ENCODE measurements at places on chromosomes 12 and 14.

- DNase-seq: no peak
These were observed 125.2 kb upstream of the PARP11 start for GRCh38 chr12:3998397-3998796.

DNA sequence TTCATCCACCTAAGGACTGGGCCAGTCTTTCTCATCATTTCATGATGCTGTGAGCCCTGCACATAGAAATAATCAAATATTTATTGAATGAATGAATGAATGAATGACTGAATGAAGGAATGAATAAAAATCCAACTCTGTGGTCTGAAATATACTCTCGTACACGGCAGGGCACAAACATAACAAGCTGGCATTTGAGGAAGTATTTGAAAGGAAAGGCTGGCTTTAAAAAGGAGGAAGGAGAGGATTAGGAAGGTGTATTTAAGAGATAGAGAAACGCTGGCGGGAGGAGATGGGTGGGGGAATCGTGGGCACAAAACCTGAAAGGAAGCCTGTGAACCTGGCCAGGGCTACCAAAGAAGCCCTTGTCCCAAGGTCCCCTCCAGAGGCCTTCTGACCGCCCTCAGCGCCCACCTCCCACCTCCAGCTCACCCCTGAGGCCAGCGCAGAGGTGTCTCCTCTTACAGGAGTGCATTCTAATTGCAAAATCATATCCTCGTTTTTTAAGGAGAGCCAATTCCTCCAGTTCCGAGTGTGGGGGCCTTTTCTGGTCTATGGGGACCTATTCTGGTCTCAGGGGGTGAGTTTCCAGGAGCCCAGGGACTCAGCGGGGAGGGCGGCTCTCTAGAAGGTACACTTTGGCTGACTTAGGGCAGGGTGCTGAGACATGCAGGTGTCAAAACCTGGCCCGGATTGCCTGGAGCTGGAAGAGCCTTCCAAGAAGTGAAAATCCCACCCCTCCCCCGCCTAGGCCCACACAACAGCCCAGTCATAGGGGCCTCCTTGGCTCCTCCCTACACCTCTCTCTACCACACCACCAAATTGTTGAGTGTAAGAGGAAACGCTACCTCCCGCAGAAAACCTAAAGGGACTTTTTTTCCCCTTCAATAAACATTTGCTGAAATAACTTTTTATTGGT, 8.7 kb upstream of the JDP2 start:
- DNase-seq: no peak

- no peak for DNase-seq
These were observed 588 bp upstream of the TWF1 start for GRCh38 chr12:43806737-43807072.

- DNase-seq: no peak
These were observed 25.9 kb upstream of the LGALS3 start for GRCh38 chr14:55103005-55103640.

DNA sequence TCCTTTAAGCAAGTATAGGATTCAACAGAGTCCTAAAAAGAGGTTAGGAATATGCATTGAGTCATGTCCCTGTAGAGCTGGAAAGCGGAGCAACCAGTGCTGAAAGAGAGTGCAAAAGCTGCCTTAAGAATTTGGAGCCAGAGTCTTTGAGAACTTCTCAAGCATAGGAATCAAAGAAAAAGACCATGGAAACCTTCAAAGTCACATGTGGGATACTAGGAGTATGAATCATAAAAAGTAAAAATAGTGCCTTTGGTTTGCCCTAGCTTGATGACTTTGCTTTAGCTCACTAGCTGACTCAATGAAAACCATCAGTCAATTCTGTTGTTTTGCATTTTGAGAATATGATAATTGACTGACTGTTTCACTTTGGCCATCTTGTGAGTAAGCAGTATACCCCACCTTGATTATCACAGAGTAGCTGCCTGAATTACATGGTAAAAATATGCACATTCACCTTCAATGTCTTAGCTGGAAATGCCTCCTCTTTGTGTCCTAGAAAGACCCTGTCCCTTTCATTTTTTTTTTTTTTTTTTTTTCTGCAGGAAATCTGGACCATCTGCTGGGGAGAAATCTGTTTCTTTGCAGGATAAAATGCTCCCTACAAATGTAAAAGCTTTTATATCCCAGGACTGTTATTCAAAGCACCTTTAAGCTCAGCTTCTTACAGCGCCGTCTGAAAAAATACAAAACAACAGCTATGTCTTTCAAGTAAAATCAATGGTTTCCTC, 248.6 kb upstream of the KRR1 start:
- no peak for DNase-seq

DNA sequence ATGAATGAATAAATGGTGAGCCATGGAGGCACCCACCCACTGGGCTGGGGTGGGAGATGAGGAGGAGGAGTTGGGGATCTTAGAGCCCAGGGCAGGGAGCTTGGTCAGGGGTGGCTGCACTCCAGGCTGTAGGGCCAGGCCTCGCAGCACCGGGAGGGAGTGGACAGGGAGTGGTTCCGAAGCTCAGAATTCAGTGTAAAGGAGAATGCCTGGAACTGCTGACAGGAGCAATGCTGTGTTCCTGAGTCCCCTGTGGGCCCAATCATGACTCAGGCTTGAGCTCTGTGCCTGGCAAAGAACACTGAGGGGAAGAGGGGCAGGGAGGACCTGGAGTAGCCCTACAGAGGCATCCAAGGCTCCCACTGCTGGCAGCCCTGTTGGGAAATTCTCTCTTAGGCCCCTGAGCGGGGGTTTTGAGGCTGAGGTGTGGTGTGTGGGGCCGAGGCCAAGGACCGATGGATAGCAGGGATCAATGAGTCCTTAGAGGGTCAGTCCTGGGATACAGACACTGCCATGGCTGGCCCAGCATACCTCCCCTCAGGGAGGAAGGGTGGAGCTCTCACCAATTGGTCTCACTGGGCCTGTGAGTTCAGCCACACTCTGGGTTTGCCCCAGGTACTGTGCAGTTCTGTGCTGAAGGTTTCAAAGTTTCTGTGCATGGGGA, 9.5 kb upstream of the RABGGTA start:
- DNase-seq: no peak

GRCh38 chr12:3130057-3130830, 53.1 kb downstream of the TSPAN9 start:
- no peak for DNase-seq

- DNase-seq: no peak
These were observed 53.4 kb downstream of the PPP2R5C start for GRCh38 chr14:101814934-101815333.

- DNase-seq: no peak
These were observed 41.5 kb downstream of the SPPL3 start for GRCh38 chr12:120862664-120863063.

DNA sequence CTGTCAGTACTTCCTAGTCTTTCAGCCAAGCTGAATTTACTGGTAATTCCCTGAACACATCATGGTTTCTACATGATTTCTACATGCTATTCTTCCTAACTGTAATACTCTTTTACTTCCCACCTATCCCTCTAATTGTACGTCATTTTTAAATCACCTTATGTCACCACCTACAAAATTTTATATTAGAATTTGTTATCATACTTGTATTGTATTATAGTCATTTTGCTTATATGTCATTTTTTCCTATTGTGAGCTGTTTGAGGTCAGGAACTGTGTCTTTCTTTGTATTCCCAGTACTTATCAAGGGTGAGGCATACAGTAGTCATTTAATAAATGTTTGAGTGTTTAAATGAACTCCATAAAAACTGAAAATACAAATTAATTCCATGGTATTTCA, 86.6 kb downstream of the USP15 start:
- no peak for DNase-seq

GRCh38 chr14:69855180-69855832, 23.9 kb upstream of the SMOC1 start:
- no peak for DNase-seq

DNA sequence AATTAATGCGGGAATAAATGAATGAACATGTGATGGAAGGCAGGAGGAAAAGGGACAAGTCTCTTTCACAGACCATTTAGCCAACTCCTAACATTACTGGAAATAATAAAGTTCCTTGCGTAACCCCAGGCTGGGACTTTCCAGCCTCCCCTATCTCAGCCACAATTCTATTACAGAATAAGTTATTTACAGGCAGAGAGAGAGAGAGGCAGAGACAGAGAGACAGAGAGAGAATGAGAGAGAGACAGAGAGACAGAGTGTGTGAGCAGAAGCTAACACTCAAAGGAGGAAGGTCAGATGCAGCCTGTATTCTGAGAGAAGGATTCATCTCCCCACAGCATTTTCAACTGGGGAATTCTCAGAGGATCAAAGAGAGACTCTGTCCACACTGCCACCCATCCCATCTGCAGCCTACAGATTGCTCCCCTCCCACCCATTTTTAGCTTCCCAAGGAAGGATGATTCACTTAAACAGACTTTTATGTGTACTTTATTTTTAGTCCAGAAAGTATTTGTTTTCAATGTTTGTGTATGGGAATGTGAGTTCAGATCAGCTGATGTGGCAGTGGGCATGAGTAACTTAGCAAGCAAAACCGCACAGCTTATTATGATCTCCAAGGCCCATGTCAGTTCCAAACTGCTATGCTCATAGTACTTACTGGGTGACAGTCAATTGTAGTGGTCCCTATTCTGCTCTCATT, 165.7 kb downstream of the CAND1 start:
- DNase-seq: no peak

DNA sequence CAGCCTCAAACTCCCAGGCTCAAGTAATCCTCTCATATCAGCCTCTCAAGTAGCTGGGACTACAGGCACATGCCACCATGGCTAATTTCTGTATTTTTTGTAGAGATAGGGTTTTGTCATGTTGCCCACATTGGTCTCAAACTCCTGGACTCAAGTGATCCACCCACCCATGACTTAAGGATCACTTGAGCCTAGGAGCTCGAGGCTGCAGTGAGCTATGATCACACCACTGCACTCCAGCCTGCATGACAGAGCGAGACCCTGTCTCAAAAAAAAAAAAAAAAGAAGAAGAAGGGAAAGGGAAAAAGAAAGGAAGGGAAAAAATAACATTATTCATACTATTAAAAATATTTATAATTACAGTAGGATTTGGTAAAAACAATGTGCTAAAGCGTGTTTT, 19.2 kb downstream of the EPS8 start:
- no peak for DNase-seq

- DNase-seq: no peak
These were observed at the start of gene TAMALIN for GRCh38 chr12:52006726-52007157. TSS of gene TAMALIN (plus strand) at chr12:52006946. CDS start at chr12:52007020, 74 bp downstream.

DNA sequence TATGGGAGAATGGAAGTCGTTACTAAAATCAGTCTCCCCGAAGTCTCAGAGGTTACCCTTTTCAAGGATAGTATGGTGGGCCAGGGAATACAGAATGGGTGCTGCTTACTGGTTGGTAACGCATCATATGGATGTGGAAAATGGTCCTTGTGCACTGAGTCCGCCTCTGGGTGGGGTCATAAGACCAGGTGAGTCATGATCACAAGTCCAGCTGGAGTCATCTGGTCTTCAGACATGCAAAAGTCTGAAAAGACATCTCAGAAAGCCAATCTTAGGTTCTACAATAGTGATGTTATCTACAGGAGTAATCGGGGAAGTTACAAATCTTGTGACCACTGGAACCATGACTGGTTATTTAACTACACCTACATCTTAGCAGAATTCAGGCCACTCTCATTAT, 71.9 kb upstream of the TCL1B start:
- DNase-seq: no peak

DNA sequence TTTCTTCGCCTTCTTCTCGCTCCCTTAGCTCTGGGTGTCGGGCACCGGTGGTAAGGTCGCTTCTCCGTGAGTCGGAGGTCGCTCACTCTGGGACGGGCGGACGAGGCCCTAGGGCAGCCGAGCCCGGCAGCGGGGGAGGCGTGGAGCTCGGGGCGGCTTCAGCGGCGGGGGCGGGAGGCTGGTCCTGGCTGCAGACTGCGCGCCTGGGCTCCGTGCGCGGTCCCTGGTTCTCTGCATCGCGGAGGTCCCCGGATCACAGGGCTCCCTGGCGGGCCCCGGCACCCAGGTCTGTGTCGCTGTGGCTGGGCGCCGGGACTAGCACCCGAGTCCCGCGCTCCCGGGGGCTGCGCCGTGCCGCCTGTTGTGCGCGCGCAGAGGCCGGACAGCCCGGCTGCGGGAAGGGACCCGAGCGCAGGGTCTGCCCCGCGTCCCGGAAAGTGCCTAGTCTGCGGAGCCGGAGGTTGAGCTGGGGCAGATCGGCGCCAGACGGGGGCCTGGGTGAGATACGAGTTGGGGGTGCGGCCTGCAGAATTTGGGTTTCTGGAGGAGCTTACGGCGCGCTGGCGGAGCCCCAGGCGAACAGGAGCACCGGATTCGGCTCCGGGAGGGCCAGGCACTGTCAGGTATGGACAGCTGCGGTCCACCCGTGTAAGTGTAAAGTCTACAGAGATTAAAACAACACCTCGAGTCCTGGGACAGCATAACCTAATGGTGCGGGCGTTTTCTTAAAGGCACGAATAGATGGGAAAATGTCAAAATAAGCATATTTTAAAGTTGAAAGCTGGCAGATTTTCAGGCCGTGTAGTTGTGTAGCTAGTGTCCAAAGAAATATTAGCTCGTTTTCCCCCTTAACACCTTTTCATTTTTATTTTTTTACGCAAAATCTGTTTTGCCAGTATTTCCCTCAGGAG, 713 bp downstream of the FRMD6 start:
- peak; percentile 10 for DNase-seq

DNA sequence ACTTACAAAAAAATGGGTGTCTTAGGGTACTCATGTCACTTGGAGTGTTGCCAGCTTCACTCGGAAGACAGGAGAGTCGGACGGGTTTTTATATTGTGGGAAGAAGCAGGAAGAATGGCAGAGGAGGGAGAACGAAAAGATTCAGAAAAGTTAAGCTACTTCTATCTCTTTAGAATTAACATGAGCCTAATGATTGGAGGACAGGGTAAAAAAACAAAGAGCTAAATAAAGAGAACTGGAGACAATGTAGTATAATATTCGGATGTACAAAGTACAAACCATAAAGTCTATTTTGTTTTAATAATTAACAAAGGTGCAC, 43.9 kb downstream of the EFCAB11 start:
- no peak for DNase-seq

- DNase-seq: no peak
These were observed 1.2 kb upstream of the GIT2 start for GRCh38 chr12:109997393-109997792.

DNA sequence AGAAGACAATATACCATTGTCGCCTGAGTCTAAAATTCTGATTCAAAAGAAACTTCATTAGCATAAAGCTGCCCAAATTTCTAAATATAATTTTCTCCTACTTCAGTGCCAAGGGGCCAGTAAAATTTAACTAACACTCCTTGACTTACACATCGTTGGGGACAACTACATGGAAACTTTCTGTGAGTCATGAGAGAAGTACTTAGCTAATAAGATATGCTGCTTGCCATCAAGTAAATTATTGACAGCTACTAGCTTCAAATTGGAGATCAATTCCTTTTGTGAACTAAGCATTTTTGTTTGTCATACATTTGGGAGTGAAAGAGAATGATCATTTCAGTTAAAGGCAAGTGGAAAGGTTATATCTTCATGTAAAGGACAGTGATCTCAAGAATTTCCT, 373.3 kb downstream of the MDGA2 start:
- DNase-seq: no peak
